Activated T-cell treated with anti-CD3 and anti-CD28 coated beads, Interleukin-2, amount 50 U/mL, for 1 hour (primary cell): ENCODE measurements at places on chromosomes 6 and 20.

GRCh38 chr20:13771853-13772453 lies 12.8 kb downstream of the ESF1 start:
- no peak for DNase-seq

DNA sequence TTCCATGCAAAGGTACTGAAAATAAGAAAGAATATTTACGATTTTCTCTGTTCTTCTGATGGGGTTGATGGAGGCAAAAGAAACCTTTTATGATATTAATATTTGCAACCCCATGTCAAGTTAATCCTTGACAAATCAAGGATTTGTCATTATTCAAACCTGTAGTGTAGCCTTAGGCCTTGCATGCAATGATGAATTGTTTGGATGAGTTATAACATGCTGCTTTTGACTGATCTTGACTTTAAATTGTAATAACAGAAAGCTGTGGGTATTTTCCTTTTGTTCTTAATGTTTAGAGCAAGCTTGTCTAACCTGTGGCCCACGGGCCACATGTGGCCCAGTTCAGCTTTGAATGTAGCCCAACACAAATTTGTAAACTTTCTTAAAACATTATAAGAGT lies 13.0 kb upstream of the BAG2 start:
- DNase-seq, result no peak

DNA sequence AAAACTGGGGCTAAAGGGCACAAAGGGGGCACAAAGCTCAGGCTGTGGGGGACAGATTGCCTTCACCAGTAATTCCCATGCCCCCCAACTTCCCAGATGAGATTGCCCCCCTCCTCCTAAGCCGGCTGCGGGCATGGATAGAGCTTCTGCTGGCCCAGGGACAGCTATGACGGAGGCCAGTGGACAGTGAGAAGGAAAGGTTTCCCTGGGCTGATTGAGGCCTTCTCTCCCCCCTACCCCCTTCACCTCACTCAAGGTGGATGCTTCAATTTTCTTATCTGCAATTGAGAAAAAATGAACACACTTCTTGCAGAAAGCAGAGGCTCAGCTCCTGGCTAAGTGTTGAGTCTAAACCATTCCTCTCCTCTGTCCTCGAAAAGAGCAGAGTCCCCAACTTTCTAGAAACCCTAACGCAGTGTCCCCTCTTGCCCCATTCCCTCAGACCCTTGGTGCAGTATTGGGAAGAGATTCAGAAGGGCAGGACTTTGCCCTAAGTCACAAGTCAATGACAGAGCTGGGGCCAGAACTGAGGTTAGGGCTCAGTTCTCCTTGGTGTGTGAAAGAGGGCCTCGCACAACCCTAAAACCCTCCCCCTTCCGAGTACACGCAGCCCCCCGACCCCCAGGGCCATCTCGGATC lies 808 bp downstream of the SDC4 start:
- no peak for DNase-seq

DNA sequence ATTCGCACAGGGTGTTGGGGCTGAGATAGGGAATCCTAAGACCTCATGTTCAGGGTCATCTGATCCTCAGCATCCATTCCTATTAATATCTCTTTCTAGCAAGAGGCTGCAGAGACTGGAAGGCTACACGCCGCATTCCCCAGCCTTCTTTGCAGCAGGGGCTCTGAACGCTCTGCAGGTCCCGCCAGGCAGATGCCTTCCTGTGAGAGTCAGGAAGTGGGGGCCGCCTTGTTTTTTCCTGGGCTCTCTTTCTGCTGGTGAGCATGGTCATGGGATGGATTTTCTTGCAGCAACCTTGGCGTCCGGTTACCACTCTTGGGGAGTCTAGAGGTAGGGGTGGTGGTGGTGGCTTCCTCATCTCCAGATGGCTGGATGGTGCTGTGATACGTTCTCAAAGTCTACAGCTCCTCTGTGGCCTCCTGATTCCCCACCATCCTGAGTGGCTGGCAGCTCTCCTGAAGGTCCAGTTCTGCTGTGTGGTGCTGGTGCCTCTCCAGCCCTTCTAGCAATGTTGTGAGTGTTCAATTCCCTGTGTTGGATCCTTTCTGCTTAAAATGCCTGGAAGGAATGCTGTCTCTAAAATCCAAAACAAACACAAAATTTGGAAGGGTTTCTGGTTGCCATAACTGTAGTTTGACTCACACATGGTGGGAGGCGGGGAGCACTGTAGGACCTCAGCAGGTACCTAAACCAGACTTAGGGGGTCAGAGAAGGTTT lies 111.9 kb downstream of the CEBPB start:
- no peak for DNase-seq

GRCh38 chr6:94196891-94197290 lies 777.5 kb upstream of the EPHA7 start:
- no peak for DNase-seq

DNA sequence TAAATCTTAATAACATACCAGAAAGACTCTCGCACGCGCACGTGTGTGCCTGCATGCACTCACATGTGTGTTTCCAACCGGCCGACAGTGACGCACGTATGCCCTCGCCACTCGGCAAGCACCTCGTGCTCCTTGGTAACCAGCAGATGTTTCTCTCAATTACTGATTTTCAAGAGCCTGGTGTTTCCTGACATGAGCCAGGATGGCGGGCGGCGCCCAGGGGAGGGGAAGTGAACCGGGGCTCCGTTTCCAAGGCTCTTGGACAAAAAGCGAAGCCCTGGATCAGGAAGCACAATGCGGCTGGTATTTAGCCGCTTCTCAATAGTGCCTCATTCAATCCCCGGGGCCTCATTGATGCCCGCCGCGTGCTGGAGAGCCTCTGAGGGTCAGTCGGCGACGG lies 37.7 kb downstream of the PMEPA1 start:
- DNase-seq, result no peak

- no peak for DNase-seq
Measured at GRCh38 chr6:39044181-39044580, 4.4 kb upstream of the GLP1R start.

DNA sequence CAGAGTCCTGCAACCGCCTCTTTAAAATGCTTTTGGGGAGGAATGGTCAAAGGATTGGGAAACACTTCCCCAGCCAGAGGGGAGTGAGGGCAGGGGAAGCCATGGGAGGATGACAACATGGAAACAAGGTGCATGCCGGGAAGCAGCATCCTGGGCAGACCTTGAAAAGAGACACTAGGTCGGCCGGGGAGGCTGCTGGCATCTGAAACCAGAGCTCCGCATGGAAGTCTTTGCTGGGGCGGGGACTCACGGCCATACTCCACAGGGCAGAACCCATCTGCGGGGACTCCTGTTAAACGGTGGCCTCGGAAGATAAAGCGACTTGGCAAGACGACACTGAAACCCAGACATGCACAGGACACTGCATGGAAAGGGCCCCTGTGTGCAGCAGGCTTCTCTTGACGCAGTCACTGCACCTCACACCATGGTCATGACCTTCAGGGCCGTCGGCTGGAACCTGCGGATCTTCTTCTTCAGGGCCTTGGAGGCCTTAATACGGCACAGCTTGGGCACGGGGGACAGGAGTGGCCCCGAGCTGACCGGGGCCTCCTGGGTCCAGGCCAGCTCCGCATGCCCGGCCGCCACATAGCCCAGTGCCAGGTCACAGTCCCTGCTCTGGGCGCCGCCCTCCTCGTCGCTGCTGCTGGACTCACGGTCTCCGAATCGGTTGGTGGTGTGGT lies 12.4 kb downstream of the DACT2 start:
- no peak for DNase-seq

DNA sequence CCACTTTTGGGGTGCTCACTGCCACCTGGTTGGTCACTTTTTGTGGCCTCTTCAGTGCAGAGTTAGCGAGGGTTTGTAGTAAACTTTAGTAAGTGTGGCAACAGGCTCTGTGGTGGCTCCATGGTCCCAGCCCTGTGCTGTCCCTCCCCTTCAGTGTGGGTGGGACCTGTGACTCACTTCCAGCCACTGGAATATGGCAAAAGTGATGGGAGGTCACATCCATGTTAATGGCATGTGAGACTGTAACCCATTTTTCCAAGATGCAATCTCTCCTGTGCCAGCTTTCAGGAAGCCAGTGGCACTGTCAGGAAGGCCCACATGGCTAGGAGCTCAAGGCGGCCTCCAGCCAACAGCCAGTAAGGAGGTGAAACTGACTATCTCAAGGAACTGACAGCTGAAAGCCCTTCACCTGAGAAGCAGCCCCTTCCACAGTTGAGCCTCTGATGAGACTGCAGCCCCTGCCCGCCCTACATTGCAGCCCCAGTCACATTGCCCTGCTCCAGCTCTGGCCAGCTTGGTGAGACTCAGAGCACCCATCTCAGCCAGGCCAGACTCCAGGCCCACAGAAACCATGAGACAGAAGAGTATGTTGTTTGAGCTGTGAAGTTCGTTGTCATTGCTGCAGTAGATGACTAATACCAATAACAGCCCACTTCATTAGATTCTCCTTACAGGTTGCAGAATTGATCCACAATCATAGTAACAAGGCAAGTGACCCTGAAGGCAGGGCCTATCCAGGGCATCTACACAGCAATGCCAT lies 13.1 kb upstream of the CST7 start:
- no peak for DNase-seq

DNA sequence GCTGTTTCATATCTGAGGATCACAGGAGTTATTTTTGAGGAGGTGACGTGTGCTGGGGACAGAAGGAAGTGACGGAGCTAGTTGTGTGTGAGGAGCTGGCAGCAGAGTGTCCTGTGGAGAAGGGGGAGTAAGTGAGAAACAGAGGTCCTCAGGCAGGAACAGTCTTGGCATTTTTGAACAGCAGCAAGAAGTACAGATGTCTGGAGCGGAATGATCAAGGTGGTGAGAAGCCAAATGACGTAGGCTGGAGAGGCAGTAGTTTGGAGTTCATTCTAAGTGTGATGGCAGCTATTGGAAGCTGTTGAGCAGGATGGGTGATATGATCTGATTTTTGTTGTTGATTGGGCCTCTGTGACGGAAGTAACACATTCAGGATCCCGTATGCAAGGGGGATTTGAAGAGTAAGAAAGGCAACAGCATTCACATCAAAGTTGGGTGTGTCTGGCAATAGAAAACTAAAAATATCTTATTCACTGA lies 52.3 kb downstream of the SOBP start:
- DNase-seq, result no peak

GRCh38 chr20:3239867-3240775 lies 1.1 kb upstream of the SLC4A11 start:
- peak; percentile 34 for DNase-seq

DNA sequence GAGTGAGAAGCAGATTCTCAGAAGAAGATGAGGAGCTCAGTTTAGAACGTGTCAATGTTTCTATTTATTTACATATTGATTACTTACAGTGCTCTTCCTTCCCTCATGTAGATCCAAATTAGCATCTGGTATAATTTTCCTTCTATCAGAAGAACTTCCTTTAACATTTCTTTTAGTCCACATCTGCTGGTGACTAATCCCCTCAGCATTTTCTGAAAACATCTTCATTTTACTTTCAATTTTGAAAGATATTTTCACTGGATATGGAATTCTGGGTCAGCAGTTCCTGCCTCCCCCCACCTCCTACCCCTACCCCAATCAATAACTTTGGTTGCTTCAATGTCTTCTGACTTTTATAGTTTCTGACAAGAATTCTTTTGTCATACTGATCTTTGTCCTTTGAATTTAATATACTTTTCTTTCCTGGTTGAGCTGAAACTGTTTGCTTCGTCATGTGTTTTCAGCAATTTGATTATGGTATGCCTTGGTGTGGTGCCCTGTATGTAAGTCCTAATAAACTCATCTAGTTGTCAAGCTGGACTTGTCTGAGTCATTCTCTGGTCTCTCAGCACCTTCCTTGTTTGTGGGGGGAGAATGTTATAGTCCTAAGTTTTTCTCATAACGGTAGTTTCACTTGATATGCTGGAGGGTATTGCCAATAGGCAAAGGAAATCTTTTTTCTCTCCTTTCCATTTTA lies 57.0 kb downstream of the SMPDL3A start:
- DNase-seq, result no peak

GRCh38 chr6:39114388-39114703 lies 640 bp downstream of the SAYSD1 start:
- DNase-seq, result no peak

GRCh38 chr6:65903992-65904391 lies 197.0 kb upstream of the EYS start:
- DNase-seq, result no peak

- DNase-seq, result no peak
Measured at GRCh38 chr6:15033850-15034203, 212.0 kb upstream of the JARID2 start.

- DNase-seq, result no peak
Measured at GRCh38 chr6:167505782-167506181, 180.9 kb downstream of the TTLL2 start.

- DNase-seq, result no peak
Measured at GRCh38 chr20:19777981-19778380, 19.9 kb downstream of the RIN2 start.

GRCh38 chr6:63307581-63308246 lies 12.1 kb downstream of the LGSN start:
- DNase-seq, result no peak

DNA sequence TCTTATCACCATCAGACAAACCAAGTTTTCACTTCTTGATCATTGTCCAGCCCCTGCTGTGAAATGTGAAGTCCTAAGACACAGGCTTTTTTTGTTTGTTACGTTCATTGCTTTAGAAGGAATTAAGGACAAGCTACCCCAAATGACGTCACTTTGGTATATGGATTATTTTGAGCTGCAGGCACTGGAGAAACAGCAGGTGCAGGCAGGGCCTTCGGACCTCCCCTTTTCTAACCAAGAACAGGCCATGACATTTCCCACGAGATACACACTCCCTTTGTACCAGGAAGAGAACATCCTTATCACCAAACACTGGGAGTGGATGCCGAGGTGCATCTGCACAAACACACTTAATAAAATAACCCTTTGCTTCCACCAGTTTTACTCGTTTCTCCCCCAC lies 418.0 kb upstream of the SULF2 start:
- no peak for DNase-seq

DNA sequence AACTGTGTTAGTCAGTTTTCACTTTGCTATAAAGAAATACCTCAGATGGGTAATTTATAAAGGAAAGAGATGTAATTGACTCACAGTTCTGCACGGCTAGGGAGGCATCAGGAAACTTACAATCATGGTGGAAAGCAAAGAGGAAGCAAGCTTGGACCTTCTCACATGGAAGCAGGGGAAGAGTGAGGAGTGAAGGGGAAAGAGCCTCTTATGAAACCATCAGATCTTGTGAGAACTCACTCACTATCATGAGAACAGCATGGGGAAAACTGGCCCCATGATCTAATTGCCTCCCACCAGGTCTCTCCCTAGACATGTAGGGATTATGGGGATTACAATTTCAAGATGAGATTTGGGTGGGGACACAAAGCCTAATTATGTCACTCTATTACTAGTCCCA lies 41.3 kb upstream of the PLAGL1 start:
- no peak for DNase-seq

DNA sequence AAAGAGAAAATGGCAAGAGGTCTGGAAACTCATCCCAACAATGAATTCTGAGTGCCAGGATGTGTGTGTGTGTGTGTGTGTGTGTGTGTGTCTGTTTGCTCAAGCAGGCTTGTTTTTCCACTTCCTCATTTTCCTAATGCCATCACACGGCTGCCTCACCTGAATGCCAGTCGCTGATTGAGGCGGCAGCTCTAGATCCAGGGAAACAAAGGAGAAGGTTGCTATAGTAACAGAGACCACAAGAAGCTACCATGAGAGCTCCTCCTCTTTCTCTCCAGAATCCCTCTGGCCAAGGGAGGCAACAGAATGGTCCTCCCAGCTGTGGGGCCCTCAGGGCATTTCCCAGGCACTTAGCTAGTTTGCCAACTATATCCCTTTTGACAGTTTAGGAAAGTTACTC lies 241.1 kb upstream of the TSHZ2 start:
- no peak for DNase-seq
